ENCODE measurements at places on chromosomes 3 and 15.

DNA sequence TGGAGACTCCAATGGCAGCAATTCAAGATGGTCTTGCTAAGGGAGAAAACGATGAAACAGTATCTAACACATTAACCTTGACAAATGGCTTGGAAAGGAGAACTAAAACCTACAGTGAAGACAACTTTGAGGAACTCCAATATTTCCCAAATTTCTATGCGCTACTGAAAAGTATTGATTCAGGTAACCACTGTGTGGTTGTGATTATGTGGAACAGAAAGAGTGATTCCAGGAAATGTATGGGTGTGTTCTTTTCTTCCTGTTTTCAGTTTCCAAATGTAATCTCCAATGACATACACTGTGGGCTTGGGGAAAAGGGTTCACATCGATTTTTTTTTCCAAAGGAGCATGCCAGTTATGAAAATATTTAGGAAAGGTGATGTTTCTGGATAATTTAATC lies 10.9 kb downstream of the SCG3 start:
- no peak for DNase-seq

DNA sequence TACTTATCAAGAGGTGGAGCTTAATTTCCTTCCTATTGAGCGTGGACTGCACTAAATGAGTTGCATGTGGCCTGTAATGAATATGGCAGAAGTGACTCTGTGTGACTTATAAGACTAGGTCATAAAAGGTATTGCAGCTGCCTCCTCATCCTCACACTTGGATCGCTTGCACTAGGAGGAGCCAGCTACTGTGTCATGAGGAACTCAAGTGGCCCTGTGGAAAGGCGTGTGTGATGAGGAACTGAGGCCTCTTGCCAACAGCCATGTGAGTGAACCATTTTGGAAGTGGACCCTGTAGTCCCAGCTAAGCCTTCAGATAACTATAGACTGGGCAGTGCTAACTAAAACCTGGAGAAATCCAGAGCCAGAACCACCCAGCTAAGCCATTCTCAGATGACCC lies 7.1 kb upstream of the SLC30A4 start:
- DNase-seq: no peak

GRCh38 chr3:172280406-172281051 lies 167.7 kb downstream of the GHSR start:
- DNase-seq: no peak

DNA sequence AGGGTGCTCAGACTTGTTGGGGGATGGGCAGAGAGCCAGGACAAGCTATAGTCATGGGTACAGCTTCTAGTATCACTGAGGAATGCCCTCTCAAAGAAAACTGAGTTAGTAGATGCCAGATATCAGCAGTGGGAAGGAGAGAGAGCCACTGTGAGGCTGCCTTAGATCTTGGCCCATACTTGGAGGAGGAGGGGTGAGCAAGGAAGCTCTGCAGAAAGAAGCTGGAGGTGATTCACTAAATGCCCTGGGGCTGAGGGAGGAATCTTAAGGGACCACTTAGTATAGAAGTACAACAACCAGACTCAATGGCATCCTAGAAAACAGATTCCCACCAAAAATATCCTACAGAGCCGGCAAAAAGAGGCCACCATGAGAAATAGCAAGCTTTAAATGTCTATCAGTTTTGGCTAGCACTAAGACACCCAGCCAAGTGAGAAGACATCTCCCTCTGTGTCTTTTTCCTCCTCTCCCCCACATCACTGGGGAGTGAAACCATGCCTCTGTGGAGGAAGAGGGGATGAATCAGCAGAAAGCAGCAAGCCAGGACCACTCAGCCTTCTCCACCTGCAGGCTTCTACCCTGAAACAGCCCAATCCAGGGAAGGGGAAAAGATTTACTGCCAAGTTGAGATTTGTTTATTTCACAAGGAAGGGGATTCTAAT lies 282.5 kb upstream of the STT3B start:
- DNase-seq: no peak

- DNase-seq: no peak
Observed at GRCh38 chr3:119257111-119257510, 16.4 kb upstream of the B4GALT4 start.

DNA sequence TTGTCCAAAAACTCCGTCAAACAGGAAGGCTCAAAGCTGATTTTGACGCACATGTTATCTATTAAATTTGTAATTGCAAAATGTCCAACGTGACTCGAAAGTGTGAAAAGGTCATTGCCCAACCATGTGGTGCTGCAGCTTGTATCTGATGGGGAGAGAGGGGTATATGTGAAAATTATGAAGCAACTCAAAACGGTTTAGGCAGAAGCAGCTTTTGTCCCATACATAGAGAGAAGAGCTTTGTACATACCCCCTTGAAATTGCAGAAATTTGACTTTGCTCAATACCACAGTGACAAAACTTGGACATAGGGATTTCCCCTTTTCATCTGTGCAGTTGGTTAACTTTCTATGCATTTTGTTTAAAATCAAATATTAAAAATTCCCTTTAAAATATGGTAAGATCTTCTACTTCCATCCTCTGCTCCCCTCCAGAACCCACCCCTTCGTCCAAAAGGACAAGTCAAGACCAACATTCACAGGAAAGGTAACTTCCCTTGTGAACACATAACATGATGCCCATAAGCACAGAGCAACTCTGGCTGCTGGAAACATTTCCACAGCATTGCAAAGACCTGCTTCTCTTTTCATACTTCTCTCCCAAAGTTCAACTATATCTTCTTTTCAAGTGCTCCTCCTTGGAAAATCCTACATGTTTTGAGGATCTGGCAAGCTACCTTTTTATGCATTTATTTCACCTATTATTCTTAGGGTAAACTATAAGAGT lies 253.7 kb upstream of the THBS1 start:
- DNase-seq: no peak

GRCh38 chr15:90873998-90874605 lies 5.7 kb downstream of the FURIN start:
- no peak for DNase-seq

DNA sequence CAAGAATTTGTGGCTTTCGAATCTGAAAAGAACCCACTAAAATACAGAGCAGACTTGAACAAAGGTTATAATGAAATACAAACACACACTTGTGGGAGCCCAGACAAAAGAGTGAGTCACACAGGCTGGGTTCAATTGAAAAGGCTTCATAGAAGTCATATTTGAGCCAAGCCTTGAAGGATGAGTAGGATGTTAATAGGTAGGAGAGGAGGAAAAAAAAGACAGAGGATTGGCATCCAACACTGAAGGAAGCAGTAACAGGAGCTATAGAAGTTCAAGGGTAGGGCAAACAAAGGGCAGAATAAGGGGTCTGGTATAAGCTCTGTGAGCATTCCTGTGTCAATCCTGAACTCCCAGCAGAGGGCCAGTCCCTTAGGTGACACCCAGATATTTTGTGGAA lies 325.4 kb downstream of the FOXP1 start:
- DNase-seq: no peak

GRCh38 chr3:184552296-184552695 lies 9.3 kb upstream of the EPHB3 start:
- DNase-seq: no peak

GRCh38 chr15:85746641-85747040 lies 48.1 kb downstream of the KLHL25 start:
- DNase-seq: no peak

GRCh38 chr3:131730581-131730980 lies 227.8 kb upstream of the MRPL3 start:
- no peak for DNase-seq

GRCh38 chr3:102525624-102526023 lies 90.8 kb downstream of the ZPLD1 start:
- no peak for DNase-seq

Measured in NCI-H187 (cell line).